Naive B cell (primary cell): ENCODE measurements at places on chromosomes 3 and 15.

DNA sequence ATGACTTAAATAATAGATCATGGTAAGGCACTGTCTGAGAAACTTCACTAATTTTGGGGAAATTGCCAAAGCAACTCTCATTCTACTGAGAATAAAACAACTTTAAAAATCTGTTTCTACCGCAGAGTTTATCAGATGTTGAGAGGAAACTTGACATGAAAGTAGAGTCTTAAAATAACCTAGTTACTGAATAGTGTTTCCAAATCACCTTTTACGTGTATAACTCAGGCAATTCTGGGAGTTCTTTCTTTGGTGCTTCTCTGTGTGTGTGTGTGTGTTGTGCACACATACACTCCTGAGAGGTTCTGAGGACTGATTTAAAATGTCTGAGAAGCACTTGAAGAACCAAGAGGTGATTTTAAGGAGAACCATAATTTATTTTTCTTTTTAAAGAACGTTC is 236.6 kb downstream of the SV2B start:
- no peaks in the 10 kb centered on the region for H3K4me1 ChIP-seq
- H3K4me3 ChIP-seq = no peak overlapping the region
- H3K36me3 ChIP-seq = no peaks in the 10 kb centered on the region
- peaks cover 12% of the 10 kb centered on the region for H3K27me3 ChIP-seq
- no peak overlapping the region for H3K27ac ChIP-seq

- no peaks in the 10 kb centered on the region for H3K36me3 ChIP-seq
- no peak overlapping the region for H3K27ac ChIP-seq
- DNase-seq = no peak
- no peak overlapping the region for H3K4me3 ChIP-seq
Measured at GRCh38 chr15:95770196-95770595, 560.3 kb upstream of the NR2F2 start.

- no peak overlapping the region for H3K4me3 ChIP-seq
- H3K4me1 ChIP-seq = no peaks in the 10 kb centered on the region
- no peak for DNase-seq
- H3K27ac ChIP-seq = no peak overlapping the region
- H3K27me3 ChIP-seq = peaks cover 9% of the 10 kb centered on the region
- no peaks in the 10 kb centered on the region for H3K36me3 ChIP-seq
Measured at GRCh38 chr3:140501770-140502364, 176.0 kb upstream of the TRIM42 start.

DNA sequence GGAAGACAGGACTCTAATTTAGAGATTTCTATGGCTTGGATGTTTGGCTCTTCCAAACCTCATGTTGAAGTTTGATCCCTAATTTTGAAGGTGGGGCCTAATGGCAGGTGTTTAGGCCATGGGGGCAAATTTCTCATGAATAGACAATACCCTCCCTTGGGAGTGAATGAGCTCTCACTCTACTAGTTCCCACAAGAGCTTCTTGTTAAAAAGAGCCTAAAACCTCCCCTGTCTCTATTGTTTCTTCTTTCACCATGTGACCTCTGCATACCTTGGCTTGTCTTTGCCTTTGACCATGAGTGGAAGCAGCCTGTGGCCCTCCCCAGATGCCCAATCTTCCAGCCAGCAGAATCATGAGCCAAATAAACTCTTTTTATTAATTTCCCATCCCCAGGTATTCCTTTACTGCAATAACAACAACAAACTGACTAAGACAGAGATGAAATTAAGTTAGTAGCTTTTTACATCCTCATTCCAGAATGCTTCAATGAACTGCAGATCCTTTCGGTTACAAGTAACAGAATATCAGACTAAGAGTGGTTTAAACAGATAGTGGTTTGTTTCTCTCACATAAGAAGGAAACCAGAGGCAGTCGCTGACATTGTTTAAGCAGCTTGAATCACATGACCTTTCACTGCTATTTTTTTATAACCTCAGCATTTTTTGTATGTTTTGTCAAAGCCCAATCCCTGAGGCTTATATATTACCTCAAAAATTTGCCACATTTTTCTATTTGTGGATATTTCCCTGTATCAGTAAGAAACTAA is 1013.3 kb upstream of the SEMA6D start:
- H3K4me1 ChIP-seq = no peaks in the 10 kb centered on the region
- H3K4me3 ChIP-seq = no peak overlapping the region
- no peaks in the 10 kb centered on the region for H3K36me3 ChIP-seq
- H3K27me3 ChIP-seq = no peaks in the 10 kb centered on the region

DNA sequence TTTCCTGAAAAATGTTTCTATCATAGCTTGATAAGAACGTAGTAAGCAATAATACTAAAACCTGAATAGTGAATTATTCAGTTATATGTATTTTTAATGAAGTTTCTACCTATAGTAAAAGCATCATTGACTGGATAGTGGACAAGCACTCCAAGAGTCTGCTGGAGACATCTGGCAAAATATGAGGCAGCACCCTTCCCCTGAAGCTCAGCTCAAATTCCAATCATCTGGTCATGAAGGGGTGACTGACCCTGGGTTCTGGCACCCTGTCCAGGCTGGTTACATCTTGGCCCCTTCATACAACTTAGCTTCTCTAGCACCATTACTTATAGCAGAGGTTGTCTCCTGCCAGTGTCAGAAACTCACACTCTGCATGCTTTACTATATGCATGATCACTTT is 455.4 kb downstream of the RAP2B start:
- no peak for DNase-seq
- no peaks in the 10 kb centered on the region for H3K36me3 ChIP-seq
- H3K4me1 ChIP-seq = peaks cover 9% of the 10 kb centered on the region
- no peak overlapping the region for H3K4me3 ChIP-seq
- no peaks in the 10 kb centered on the region for H3K27me3 ChIP-seq

DNA sequence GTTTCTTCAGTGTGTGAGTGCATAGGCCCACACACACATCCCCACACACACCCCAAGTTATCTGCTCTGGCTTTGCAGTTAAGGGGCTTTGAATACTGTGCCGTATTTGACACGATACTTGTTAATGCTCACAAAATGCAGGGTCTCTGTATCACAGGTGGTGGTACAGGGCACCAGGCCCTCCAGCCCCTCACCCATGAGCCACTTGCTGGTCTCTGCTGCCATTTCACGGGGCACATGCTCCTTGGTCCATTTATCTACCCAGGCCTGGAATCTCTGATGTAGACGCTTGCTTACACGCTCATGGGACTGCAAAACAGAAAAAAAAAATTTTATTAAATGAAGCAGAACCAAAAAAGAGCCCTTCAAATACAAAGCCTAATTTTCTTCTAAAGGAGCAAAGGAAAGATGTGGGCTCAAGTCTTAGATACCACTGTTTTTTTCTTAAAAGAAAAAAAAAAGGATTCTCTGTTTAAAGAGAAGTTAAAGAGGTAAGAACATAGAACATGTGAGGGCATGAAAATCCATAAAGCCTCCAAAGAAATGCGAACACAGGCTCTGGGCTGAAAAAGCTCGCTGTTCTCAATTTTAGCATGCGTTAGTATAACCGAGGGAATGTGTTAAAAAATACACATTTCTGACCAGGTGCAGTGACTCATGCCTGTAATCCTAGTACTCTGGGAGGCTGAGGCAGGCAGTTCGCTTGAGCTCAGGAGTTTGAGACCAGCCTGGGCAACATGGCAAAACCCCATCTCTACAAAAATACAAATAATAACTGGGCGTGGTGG is 3.7 kb upstream of the MAN2C1 start:
- peaks cover 21% of the 10 kb centered on the region for H3K4me1 ChIP-seq
- H3K27ac ChIP-seq = no peak overlapping the region
- peaks cover 19% of the 10 kb centered on the region for H3K36me3 ChIP-seq
- no peak for DNase-seq
- peak overlapping the region; percentile 53 for H3K4me3 ChIP-seq
- no peaks in the 10 kb centered on the region for H3K27me3 ChIP-seq

DNA sequence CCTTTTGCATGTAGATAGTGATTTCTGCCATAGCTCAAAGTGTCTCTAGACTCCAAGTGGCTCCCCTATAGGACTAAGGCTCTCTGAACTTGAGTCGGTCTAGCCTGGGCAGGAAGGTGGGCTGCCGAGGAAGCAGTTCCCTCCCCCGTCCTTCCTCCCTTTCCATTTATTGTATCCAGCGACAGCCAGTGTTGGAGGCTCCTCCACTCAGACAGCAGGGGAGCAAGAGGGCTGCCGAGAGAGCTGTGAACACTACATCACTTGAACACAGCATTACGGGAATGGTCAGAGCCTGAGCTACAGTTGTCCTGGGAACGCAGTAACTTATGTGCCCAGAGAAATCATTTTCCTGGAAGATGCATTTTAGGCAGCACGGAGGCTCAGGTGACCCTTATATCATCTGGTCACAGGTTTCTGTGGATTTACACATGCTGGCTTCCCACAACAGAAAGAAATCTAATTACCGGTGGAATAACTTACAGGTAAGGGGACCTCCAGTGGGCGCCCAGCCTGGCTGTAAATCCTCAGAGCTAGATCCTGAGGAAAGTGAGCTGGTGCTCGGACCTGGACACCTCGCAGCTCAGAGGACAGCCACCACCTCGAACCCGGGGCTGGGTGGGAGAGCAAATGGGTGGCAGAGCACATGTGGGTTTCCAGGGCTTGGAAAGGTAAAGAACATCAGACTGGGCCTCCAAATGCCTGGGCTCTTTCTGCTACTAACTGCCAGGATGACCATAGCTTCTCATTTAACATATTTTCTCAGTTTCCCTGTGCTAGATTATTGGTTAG is 197.1 kb downstream of the UACA start:
- H3K27ac ChIP-seq = no peak overlapping the region
- peaks cover 3% of the 10 kb centered on the region for H3K4me1 ChIP-seq
- no peak for DNase-seq
- no peak overlapping the region for H3K4me3 ChIP-seq
- H3K36me3 ChIP-seq = no peaks in the 10 kb centered on the region

DNA sequence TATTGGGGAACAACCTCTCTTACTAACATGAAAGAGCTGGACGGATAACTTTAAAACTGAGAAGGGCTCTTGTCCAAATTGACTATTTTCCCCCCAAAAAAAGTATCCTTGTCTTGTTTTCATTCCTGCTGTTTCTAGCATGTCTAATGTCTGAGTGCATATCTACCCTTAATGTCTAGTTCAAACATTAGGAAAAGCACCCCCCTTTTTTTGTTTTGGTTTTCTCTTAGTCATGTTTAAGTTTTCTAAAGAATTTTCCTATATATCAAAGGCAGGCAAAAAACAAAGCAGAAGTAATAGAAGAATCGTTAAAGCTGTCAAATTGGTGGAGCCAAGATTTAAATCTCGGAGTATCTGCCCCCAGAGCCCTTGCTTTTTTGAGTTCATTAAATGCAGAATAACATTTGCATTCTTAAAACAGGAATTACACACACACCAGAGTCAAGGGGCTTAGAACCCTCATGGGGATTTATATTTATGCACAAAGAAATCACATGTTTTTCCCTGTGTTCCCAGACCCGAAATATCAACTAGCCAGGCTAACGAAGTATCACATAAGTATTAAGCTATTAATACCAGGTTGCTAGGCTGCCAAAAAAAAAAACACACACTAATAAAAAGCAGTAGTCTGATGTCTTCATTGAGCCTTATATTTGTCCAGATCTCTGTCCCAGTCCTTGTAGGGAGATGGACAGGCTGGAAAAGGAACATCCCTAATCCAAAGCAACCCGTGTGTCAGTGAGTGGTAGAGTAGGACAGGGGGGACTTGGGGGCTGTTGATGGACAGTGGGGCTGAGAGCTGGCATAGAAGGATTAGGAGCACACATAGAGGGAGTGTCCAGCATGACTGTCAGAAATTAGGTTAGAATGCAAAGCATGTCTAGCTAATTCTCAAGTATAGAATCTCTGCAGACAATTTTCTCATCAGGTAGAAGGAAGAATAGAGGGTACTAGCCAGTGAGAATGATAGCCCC is 103.6 kb upstream of the BFSP2 start:
- DNase-seq = no peak
- no peak overlapping the region for H3K4me3 ChIP-seq
- peaks cover 9% of the 10 kb centered on the region for H3K27me3 ChIP-seq

DNA sequence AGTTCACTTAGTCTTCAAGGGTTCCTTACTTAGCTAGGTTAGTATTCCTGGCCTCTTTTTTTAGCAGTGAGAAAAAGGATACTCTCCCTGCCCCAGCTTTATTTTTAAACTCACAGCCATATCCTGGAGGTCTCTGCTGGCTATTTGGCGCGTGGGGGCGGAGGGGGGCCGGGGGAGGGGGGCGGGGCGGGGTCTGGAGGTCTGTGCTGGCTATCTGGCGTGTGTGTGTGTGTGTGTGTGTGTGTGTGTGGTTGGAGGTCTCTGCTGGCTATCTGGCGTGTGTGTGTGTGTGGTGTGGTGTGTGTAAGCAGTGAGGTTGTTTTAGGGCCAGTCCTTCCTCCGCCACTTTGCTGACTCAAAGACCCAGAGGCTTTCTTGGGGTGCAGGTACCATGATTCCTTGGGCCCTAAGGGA is 579 bp upstream of the PLAAT1 start:
- H3K4me1 ChIP-seq = peaks cover 3% of the 10 kb centered on the region
- peaks cover 13% of the 10 kb centered on the region for H3K36me3 ChIP-seq
- no peak overlapping the region for H3K4me3 ChIP-seq
- no peak overlapping the region for H3K27ac ChIP-seq

- H3K36me3 ChIP-seq = peaks cover 4% of the 10 kb centered on the region
- no peak overlapping the region for H3K27ac ChIP-seq
- no peak for DNase-seq
- H3K27me3 ChIP-seq = no peaks in the 10 kb centered on the region
- no peak overlapping the region for H3K4me3 ChIP-seq
- H3K4me1 ChIP-seq = peaks cover 8% of the 10 kb centered on the region
Measured at GRCh38 chr3:111870620-111871019, 11.6 kb downstream of the PHLDB2 start.

- H3K36me3 ChIP-seq = peaks cover 29% of the 10 kb centered on the region
- H3K27me3 ChIP-seq = no peaks in the 10 kb centered on the region
- peaks cover 9% of the 10 kb centered on the region for H3K4me1 ChIP-seq
- no peak overlapping the region for H3K27ac ChIP-seq
Measured at GRCh38 chr15:67564021-67564967, 21.8 kb downstream of the MAP2K5 start.

- no peak overlapping the region for H3K27ac ChIP-seq
- H3K4me1 ChIP-seq = peaks cover 28% of the 10 kb centered on the region
- no peaks in the 10 kb centered on the region for H3K36me3 ChIP-seq
Measured at GRCh38 chr3:127738192-127738840, 65.6 kb downstream of the ABTB1 start.

- H3K27ac ChIP-seq = no peak overlapping the region
- no peaks in the 10 kb centered on the region for H3K36me3 ChIP-seq
- no peaks in the 10 kb centered on the region for H3K27me3 ChIP-seq
- DNase-seq = no peak
- H3K4me1 ChIP-seq = no peaks in the 10 kb centered on the region
- H3K4me3 ChIP-seq = no peak overlapping the region
Measured at GRCh38 chr3:62502315-62503300, 129.3 kb upstream of the FEZF2 start.

- H3K36me3 ChIP-seq = no peaks in the 10 kb centered on the region
- H3K27ac ChIP-seq = peak within 1 kb of the TSS; percentile 99
- H3K4me3 ChIP-seq = peak within 1 kb of the TSS; percentile 96
- H3K4me1 ChIP-seq = peaks cover 18% of the 10 kb centered on the region
Measured at GRCh38 chr15:50424066-50424890, at the start of gene USP8. Gene USP8, plus strand, starts transcription at chr15:50424405. Its CDS starts 14,669 bp downstream, at chr15:50439074.

GRCh38 chr3:170397685-170398084 is 21.0 kb upstream of the CLDN11 start:
- no peaks in the 10 kb centered on the region for H3K27me3 ChIP-seq
- H3K27ac ChIP-seq = no peak overlapping the region
- DNase-seq = no peak
- no peak overlapping the region for H3K4me3 ChIP-seq
- H3K4me1 ChIP-seq = peaks cover 17% of the 10 kb centered on the region

- no peak for DNase-seq
- H3K27me3 ChIP-seq = peaks cover 44% of the 10 kb centered on the region
- H3K4me1 ChIP-seq = peaks cover 21% of the 10 kb centered on the region
- no peaks in the 10 kb centered on the region for H3K36me3 ChIP-seq
- H3K4me3 ChIP-seq = peak overlapping the region; percentile 70
Measured at GRCh38 chr3:192514081-192514753, 213.1 kb downstream of the FGF12 start.
